ENCODE measurements at places on chromosomes 2 and 18.

GRCh38 chr2:3284657-3285630, 92.7 kb downstream of the EIPR1 start:
- DNase-seq = no peak

DNA sequence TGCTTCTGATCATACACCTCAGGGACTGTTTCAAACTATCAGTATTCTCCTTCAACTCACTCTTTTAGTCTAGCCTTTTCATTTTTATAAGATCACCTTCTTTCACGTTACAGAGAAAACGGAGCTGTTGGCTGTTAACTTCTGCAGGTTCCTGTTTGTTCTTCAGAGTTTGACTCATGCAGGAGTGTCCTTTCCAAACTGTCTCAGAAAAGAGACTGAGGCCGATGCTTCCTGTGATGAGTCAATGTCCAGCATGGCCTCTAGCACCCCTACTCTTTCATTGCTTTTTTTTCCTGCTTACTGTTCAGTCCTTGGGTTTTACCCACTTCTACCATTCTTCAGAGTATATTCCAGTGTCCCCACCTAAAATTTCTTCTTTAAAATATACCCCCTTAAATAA, 240.8 kb upstream of the RGPD4 start:
- DNase-seq = no peak

DNA sequence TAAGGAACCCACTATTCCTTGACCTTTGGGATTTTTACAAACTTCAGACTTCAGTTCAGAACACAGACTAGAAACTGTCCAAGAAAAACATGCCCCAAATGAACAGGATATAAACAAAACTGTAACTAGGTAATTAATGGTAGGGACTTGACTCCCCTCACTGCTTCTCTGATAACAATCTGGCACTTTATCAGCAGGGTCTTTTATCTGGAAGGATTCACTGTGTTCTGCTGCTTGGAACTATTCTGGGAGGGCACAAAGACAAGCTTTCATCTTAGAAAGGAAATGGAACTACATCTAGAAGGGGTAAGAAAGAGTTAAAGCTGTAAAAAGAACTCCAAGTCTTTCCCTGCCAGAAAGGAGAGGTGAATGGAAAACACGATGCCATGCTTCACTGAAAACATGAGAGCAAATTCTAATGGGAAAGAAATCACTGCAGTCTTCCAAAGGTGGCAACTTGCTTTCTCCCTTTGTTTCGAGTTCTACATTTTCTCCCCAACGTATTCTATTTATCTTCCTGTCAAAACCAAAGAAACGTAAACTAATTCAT, 181.2 kb downstream of the THADA start:
- no peak for DNase-seq

- DNase-seq = peak; percentile 90
Measured at GRCh38 chr2:98608116-98608961, at the start of the genes COA5 and UNC50. TSS of gene COA5 (minus strand) at chr2:98608512. CDS start at chr2:98608405, 107 bp downstream. TSS of gene UNC50 (plus strand) at chr2:98608589. CDS start at chr2:98609760, 1,171 bp downstream.
